ENCODE measurements at places on chromosomes 6 and 20.

GRCh38 chr6:7051780-7052442 is 55.9 kb upstream of the RREB1 start:
- DNase-seq = no peak

GRCh38 chr20:46343975-46344357 is 35.7 kb upstream of the CDH22 start:
- DNase-seq = no peak

DNA sequence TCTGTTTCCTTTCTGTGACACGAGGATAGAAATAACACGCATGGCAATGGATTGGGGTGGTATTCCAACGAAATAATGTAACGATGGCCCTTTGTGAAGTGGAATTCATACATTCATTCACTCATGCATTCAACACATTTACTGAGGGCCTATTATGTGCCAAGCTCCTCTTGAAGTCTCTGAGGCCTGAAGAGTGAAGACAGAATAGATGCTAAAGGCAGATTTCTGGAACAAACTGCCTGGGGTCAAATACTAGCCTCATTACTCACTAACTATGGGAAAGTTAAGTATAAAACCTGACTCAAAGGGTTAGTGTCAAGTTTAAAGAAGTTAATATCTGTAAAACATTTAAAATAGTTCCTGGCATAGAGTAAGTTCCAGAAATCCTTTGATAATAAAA is 279.6 kb upstream of the SULF2 start:
- DNase-seq = no peak

GRCh38 chr6:133854364-133855275 is 34.3 kb upstream of the TCF21 start:
- DNase-seq = no peak

- no peak for DNase-seq
Measured at GRCh38 chr6:90251295-90251992, 45.2 kb downstream of the BACH2 start.

DNA sequence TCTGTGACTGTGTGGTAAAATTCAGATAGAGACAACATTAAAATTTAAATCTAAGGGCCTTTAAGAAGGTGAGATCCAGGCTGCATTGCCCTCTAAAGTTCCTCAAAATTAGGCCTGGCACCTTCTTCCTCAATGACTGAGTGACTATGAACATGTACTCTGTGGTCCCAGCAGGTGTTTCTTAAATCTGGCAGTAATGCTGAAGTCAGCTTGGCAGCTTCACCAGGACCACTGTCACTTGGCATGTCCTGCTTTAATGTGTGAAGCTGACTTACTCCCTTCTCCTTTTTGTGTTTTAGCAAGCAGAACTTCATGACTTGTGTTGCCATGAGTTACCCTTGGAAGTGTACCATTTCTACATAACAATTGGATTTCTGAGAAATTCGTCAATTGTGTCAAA is 141.7 kb downstream of the NKAIN2 start:
- no peak for DNase-seq

- DNase-seq = no peak
Measured at GRCh38 chr6:34511915-34512737, 44.0 kb downstream of the SPDEF start.

- no peak for DNase-seq
Measured at GRCh38 chr20:845226-845868, 11.8 kb downstream of the FAM110A start.

GRCh38 chr6:107666084-107666980 is 157.8 kb downstream of the SCML4 start:
- no peak for DNase-seq

GRCh38 chr20:36092398-36093024 is 62.0 kb upstream of the EPB41L1 start:
- no peak for DNase-seq

- DNase-seq = peak; percentile 33
Measured at GRCh38 chr6:83430611-83431544, at the start of gene ME1. Gene ME1, minus strand, starts transcription at chr6:83431051. Its CDS starts 97 bp downstream, at chr6:83430954.

GRCh38 chr20:41622584-41622983 is 4.4 kb upstream of the CHD6 start:
- DNase-seq = no peak

GRCh38 chr20:2624190-2624589 is 28.2 kb upstream of the NOP56 start:
- DNase-seq = no peak

DNA sequence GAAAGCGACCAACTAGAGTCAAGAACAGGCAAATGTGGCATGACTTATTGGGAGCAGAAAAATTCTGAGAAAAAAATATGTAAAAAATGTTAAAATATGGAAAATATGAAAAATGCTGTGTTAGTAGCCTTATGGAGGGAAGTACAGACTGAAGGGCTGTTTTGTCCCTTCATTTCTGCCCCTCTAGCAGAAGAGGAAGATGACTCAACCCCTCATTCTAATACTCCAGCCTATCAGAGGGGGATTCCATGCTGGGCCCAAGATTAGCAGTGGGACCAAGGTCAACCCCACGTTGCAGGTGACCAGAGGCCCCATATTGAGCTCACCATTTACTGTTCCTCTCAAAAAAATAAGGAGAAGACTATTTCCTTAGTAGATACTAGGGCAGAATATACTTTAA is 8.4 kb downstream of the MUC21 start:
- no peak for DNase-seq

- DNase-seq = no peak
Measured at GRCh38 chr6:43105538-43106222, 29.6 kb downstream of the PTK7 start.

DNA sequence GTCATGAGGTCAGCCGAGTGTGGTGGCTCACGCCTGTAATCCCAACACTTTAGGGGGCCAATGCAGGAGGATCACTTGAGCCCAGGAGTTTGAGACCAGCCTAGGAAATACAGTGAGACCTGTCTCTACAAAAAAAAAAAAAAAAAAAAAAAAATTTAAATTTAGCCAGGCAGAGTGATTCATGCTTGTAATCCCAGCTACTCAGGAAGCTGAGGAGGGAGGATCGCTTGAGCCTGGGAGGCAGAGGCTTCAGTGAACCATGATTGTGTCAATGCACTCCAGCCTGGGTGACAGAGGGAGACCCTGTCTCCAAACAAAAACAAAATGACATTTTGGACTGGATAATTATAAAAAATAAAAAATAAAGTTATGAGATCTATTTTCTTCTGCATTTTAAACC is 56.2 kb downstream of the ADGRF1 start:
- no peak for DNase-seq

DNA sequence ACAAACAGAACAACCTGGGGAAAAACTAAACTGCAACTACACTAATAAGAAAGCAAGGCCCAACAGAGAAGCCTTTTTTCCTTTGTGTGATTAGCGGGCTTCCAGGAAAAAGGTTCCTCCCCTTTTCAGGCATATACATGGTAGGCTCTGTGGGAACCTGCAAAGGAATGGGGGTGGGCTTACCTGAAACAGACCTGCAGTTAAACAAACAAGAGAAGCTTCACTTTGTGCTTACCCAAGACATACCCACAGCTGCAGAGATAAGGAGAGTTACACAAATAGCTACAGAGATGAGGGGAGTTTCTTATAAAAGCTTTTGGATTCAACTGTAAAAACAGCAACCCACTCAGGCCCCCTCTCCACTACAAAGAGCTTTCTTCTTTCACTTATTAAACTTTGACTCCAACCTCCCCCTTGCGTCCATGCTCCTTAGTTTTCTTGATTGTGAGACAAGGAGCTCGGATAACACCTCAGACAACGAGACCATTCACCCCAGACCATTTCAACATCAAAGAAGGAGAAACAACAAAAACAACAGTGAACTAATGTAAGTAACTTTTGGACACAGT is 30.9 kb downstream of the RNF146 start:
- no peak for DNase-seq

GRCh38 chr6:105821027-105821426 is 265.1 kb upstream of the PRDM1 start:
- no peak for DNase-seq

- no peak for DNase-seq
Measured at GRCh38 chr6:161503570-161503969, 229.7 kb upstream of the AGPAT4 start.

DNA sequence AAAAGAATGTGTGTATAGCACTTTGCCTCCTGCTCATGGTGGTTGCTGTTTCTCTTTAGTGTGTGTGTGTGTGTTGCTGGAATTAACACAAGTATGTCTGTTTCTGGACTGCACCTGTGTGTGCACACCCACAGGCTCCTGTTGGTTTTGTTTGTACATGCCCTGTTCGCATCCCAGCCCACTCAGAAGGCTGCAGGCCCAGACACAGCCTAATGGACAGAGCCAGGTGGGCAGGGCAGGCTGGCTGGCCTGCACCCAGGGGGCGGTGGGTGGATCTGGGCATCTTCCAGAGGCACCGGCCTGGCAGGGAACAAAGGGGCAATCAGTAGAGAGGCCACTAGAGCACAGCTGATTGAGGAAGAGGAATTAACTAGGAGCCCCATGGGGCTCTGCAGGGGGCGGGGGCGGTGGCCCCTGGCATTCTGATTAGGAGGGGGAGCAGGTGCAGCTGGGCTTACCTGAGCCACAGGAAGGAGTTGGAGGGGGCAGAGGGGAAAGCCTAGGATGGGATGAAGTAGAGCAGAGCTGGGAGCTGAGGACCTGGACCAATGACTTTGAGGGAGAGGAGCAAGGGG is 21.9 kb downstream of the CD40 start:
- no peak for DNase-seq

GRCh38 chr6:104186831-104187230 is 672.9 kb downstream of the HACE1 start:
- no peak for DNase-seq

GRCh38 chr6:4664117-4664626 is 112.0 kb upstream of the CDYL start:
- DNase-seq = no peak

- no peak for DNase-seq
Measured at GRCh38 chr6:11410539-11411307, 126.8 kb upstream of the TMEM170B start.

DNA sequence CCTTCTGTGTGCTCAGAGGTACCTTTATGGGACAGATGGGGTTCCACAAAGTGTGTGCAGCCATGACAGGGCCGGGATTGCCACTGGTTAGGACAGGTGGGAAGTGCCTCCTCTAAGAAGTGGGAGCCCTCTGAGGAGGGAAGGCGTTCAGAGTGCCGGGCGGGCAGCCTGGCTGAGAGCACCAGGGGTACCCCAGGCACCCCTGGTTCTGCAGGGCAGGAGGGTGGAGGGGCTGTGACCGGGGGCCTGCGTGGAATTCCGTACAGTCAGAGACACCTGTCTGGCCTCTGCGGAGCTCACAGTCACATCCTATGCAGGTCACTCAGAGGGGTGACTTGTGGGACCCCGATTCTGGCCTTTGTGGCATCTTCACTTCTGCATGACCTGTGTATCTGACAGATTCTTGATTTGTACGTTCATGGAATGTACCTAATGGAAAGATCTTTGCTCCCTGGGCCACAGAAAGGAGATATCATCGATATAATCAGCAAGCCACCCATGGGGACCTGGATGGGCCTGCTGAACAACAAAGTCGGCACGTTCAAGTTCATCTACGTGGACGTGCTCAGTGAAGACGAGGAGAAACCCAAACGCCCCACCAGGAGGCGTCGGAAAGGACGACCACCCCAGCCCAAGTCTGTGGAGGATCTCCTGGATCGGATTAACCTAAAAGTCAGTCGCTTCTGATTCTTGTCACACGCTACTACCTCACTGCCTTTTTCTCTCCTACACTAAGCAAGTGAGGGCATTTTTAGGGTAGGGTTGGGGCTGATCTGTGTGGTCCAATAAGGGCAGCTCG is 190.9 kb downstream of the SASH1 start:
- no peak for DNase-seq

- DNase-seq = no peak
Measured at GRCh38 chr20:24452498-24453127, 16.8 kb upstream of the SYNDIG1 start.

DNA sequence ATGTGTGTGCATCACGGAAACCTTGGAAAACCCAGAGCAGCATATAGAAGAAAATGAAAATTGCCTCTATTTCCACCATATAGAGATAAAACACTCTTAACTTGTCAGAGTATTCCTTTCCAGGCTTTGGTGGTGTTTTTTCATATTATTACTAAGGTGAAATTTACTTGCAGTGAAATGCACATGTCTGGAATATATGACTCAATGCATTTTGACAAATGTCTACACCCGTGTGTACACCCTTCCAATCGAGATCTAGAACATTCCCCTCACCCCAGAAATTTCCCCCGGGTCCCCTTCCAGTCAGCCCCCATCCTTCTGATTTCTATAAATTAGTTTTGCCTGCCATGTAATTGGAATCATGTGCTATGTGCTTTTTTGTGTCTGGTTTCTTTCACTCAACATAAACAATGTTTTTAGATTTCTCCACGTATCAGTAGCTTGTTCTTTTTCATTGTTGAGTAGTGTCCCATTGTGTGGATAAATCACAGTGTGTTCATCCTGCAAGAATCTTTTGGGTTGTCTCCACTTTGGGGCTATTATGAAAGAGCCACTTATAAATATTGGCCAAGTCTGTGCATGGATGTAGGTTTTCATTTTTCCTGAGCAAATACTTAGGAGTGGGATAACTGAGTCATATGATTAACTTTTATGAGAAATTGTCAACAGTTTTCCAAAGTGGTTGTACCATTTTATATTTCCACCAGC is 19.9 kb upstream of the PREX1 start:
- no peak for DNase-seq

- DNase-seq = no peak
Measured at GRCh38 chr6:154471609-154472362, 38.7 kb downstream of the CNKSR3 start.

DNA sequence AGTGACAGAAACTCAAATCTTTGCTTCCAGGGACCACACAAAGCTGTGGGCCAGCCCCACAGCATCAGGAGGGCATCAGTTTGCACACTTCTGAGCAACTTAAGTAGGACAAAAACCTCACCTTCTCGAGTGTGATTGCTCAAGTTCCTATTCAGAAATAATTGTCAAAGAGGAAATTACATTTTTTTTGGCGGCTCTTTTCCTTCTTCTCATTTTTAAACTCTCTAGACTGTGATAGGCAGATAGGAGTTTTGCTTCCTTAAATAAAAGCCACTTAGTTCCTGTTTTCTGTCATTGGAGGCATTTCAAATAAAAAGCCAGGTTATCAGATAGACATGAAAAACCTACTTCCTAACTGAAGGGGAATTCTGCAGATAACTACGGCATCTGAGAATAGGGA is 11.2 kb upstream of the TAGAP start:
- DNase-seq = no peak

GRCh38 chr6:34095741-34096140 is 50.1 kb downstream of the GRM4 start:
- DNase-seq = no peak

- no peak for DNase-seq
Measured at GRCh38 chr6:75171986-75172385, 33.9 kb downstream of the COL12A1 start.

All from right renal pelvis (tissue), 4 donors.